ENCODE measurements at places on chromosomes 16 and 17. TPM values are rescaled to one million over a fixed set of nuclear protein-coding genes. Genes with fewer than 3 reads are reported as not detected.

GRCh38 chr17:50603340-50603739 lies 31.3 kb upstream of the ABCC3 start:
- DNase-seq, result no peak

GRCh38 chr17:38560503-38561318 lies 45.0 kb downstream of the SRCIN1 start:
- DNase-seq, result no peak

The CCL7 gene
- not detected for total RNA-seq

GRCh38 chr17:16352667-16353316 lies 477 bp downstream of the CENPV start:
- DNase-seq, result peak; percentile 60
